ENCODE measurements at places on chromosomes 2 and 18.
A peak's percentile ranks its signal among the peaks of the same experiment; 100 is the strongest.

GRCh38 chr18:10003866-10004265 lies 90.0 kb downstream of the VAPA start:
- no peak for DNase-seq

- no peak for DNase-seq
Measured at GRCh38 chr2:184735611-184736010, 137.3 kb downstream of the ZNF804A start.

DNA sequence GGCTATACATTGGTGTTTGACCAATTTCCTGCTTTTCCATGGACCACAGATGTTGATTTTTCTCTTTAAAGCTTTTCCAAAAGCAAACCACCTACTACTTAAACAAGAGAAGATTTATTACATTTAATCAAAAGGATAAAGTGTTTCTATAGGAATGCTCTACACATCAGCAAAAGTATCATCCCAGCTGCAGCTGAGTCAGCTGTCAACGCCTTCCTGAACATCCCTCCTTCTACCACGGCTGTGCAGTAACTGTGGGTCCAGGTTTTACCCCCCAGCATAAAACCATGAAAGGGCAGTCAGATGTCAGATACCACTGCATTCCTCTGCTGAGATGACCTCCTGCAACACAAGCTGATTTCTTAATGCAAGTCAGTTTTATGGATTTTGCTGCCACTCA lies 524.5 kb upstream of the MEX3C start:
- no peak for DNase-seq

DNA sequence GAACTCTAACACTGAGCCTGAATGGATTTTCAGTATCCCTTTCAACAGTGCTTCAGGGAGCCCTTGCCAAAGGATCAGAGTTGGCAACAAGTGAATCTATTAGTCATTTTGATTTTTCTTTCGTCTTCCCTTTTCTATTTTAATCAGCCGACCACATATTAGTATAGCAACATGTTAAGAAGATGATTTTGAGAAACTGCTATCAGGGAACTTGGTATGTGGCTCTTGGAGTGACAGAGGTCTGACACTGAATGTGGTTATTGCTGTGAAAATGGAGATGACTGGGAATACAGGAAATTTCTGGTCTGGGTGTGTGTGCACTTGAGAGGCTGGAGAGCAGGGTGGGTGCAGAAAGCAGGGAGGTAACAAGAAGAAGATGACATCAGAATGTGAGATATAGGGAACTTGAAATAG lies 28.7 kb upstream of the IL1RL1 start:
- no peak for DNase-seq

DNA sequence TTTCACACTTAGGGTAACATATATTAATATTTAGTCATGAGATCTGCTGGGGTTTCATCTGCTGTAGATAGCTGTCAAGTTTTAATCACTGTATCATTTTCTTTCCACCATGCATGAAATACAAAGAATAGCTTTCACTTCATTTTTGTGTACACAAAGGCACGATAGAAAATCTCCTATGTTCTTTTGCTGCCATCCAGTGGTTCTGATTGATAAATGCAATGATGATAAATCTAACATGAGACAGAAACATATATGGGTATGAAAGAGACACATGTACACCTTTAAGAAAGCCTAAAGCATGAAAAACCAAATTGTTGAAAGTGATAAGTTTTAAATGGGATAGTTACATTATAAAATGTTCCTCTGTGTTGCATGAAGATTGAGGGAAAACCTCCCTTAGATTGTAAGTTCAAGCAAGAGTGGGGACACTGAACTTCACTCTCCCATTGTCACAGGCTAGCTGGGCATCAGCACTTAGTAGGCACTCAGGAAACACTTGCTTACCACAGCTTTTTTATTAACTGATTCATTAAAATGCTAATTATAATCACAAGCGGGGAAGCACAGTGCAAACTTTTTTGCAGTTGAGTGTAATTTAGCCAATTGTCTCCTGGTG lies 31.2 kb downstream of the C1D start:
- no peak for DNase-seq

DNA sequence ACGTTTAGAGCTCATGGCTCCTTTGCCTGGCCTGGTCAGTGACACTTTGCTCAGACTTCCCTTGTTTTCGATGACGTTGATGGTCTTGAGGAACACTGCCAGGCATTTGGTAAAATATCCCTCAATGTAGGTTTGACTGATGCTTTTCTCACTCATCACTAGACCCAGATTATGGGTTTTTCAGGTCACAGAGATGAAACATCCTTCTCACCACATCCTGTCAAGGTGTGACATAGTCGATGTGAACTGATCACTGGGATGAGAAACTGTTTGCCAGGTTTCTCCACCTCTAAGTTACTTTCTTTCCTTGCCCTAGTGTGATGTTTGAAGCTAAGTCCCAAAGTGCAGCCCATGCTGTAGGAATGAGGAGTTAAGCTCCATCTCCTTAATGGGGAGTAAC lies 81.5 kb downstream of the AFF3 start:
- DNase-seq, result no peak

DNA sequence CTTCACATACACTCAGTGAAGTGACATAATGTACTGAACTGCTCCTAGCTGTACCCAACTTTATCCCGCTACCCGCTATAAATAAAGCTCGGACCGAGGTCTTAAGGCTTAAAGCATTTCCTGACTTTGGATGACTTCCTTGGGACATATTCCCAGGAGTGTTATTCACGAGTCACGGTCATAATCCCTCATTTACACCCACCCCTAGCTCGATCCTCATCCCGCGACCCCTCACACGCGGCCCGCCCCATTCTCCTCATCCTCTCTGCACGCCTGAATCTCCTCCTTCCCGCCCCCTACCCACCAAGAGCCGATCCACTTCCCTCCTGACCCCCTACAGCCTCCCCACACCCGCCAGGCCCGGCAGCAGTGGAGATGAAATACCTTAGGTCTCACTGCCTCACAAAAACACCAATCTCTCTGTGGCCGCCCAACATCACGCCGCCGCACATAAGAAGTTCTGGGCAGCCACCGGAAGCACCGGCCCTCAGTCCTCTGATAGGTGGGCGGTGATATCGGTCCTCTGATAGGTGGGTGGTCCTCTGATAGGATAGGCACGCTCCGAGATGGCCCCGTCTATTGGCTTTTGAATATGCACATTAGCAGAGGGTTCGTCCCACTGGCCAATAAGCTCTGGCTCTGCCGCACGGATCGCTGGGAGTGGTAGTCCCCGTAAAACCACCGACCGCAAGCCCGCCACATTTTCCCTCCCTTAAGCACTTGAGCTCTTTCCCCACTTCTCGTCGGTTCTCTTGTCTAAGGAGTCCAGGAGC lies at the start of gene WDCP:
WDCP (minus strand) TSS at position 462 of the 773 bp plus-strand sequence. CDS start 7,897 bp downstream, outside the sequence.
- peak; percentile 97 for DNase-seq

- no peak for DNase-seq
Measured at GRCh38 chr18:62767836-62768557, 52.7 kb downstream of the PHLPP1 start.

- no peak for DNase-seq
Measured at GRCh38 chr18:34650121-34650545, 60.0 kb upstream of the DTNA start.

DNA sequence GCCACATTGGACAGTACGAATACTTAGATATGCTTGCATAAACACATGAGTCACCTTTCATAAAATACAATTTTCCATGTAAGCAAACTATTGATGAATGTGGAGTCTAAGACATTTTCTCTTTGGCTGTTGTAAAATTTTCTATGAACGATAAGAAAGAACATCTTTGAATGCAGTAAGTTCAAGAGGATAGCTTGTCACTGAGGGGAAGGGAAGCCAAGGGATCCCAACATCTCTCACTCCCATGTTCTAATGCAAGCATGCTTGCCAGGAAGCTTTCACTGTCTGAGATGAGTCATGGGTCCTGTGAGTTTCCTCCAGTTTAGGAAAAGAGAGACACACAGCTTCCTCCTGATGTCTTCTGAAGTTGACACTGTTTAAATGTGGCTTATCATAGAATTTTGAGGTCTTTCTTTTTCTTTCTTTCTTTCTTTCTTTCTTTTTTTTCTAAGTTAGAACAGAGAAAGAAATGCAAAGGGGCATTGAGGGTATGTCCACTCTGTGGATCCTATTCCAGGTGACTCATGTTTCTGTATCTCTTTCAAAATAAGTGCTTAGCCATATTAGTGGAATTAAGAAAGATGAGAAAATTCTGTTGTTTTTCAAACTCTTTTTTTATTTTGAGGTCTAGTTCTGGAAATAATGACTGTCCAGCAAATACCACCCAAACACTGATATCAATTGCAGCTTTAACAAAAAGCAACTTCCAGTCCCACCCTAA lies 146.6 kb downstream of the RDH14 start:
- no peak for DNase-seq

DNA sequence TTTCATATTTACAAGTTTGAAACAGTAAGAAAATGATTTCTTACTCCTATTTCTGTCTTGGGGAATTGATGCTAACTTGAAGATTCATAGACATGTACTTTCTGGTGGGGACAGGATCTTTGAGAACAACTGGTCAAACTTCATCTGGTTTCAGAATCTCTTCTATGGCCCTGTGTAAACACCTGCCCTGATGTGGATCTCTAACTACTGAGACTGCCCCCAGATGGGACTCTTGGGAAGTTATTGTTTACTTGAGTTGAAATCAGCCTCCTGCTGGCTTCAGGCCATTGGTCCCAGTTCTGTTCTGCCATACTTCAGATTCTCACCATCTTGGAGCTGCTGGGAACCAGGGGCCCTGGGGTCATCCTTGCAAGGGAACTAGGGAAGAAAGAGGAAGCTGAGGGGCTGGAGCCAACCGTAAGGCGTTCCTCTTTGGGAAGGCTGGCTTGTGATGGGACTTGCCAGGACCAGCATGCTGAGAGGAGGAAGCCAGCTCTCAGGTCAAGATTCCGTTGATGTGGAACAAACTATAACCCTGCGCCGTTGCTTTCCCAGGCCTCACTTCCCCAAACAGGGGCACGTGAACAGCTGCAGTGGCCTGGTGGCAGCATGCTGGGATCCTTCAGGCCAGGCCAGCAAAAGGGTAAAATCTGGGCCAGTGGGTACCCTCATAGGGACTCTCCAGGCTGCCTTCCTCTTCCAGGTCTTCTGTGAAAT lies 135.5 kb upstream of the CXCR4 start:
- DNase-seq, result no peak

DNA sequence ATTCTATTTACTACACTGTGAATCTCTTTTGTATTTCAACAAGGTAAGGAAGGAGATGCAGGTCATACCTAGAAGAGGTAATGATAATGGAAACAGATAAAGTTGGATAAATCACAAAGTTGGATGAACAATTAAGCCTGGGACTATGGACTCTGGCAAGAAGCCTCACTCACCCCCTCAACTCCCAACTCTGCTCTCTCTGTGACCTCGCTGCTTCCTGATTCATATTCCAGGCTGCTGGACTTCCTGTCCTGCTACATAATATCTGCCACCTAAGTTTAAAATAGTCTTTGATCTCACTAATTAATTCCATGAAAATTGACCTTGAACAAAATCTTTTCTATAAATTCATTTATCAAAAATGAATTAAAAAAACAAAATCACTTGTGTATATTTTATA lies 215.3 kb downstream of the CALCRL start:
- no peak for DNase-seq

- DNase-seq, result no peak
Measured at GRCh38 chr2:145356056-145356455, 836.1 kb upstream of the ZEB2 start.

DNA sequence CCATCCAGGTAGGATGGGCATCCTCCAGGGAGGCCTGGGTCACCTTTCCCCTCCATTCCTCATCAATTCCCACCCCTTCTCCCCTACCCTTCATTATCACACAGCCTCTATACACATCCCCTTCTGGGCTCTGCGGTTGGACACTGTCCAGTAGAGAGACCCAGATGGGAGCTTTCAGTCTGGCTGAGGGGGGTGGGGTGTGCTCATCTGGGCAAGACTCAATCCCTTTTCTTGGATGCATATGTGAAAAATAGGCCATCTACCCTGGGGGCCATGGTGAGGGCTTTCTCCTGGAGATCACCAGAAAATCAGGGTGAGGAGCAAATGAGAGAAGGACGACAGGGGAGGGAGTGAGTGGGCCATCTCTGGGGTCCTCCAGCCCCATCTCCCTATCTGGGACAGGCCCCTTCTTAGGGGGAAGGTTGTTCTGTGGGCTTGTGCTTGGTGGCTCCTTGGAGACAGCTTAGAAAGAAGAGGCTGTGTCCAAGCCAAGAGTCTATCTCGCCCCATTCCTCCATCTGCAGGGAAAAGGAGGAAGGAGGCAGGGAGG lies 160.1 kb downstream of the DYSF start:
- DNase-seq, result peak; percentile 19

GRCh38 chr2:55843994-55844345 lies 79.6 kb downstream of the EFEMP1 start:
- DNase-seq, result no peak

DNA sequence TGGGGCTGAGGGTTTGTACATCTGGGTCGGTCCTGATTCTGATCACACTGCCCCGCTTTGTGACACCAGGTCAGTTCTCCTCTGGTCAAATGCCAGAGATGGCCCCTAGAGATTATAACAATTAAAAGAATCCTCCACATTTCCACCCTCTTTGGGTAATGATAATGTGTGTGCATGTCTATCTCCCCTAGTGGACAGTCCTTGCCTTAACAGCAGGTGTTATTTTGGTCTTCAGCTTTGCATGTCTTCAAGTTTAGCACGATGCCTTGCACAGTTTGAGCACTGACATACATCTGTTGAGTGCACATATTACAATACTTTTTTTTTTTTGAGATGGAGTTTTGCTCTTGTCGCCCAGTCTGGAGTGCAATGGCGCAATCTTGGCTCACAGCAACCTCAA lies 25.7 kb upstream of the COX7A2L start:
- no peak for DNase-seq

GRCh38 chr2:71586471-71586870 lies 133.1 kb downstream of the DYSF start:
- DNase-seq, result peak; percentile 69

DNA sequence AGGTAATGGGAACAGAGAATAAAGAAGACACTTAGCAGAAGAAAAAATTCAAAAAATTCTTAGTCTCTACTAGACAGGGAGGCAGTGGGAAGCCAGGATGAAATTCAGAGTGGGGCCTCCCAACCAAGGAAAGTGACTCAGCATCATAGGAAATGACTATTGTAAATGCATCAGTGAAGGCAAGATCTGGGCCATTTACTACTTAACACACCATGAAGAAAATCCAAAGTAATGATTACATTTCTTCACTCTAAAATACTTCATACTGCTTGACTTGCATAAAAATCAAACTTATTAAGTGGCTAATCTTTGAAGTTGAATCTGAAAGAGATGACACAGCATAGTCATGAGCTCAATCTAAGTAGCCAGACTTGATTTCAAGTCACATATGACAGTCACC lies 405.8 kb upstream of the SLC39A10 start:
- no peak for DNase-seq
